NCI-H1436 (cell line): ENCODE measurements at places on chromosomes 16 and 17.

- DNase-seq: no peak
Measured at GRCh38 chr17:51617986-51618385, 357.6 kb downstream of the UTP18 start.

GRCh38 chr17:72430611-72431432 lies 310.0 kb downstream of the SOX9 start:
- DNase-seq: no peak

DNA sequence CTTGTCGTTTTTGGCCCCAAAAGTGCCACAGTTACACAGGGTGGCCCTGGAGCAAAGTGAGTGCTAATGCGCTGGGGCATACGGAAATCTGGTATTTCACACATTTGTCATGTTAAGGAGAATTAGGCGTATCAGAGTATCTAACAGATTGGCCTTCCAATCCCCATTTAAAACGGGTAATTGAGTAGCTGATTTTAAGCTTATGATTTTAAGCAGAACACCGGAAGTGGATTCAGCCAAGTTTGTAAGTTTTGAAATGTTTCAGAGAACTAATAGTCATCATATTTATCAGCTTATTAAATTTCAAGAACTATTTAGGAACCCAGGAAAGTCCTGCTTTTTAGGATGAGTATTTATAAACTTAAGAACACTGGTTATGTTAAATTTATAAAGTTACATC lies 19.5 kb downstream of the LRRC75A start:
- no peak for DNase-seq

DNA sequence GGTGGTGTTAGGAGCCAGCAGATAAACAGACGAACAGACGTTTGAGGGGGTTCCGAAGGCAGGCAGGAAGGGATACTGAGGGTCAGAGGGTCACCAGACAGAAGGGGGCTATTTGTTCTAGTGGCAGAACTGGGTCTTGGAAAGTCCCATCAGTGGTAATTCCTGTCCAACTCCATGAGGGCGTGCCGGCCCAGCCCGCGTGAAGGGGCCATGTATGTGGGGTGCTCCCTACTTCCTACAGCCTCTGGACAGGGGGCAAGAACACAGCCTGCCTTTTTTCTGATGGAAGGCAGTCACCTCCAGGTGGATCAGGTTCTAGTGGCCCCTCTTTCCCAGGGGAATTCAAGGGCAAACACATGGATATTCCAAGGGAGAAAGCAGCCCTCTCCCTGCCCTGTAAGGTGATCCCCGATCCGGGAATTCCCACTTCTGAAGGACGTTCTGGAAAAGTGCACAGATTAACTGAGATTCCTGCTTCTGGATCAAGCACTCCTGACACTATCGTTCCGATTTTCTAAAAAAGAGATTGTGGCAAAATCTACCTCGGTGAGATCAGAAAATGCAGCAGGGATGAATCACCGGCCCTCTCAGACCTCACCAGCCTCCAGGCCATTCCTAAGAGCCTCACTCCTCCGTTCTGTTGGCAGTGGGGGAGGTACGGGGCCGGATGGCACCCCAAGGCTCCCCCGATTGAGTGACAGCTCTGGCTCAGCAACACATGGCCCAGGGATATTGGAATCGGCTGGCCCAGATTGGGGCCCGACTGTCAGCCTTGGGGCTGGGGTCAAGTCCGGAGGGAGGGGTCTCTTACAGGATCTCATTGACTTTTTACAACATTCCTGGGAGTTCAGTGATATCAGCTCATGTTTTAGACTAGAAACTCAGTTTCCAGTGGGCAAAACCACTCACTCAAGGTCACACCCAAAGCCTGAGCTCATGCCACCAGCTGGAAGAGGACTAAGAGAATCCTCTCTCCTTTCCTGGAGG lies 12.4 kb downstream of the STX1B start:
- DNase-seq: no peak

- no peak for DNase-seq
Measured at GRCh38 chr16:81505011-81505661, 60.5 kb downstream of the CMIP start.

GRCh38 chr16:28974007-28974436 lies 556 bp upstream of the SPNS1 start:
- DNase-seq: peak; percentile 29

DNA sequence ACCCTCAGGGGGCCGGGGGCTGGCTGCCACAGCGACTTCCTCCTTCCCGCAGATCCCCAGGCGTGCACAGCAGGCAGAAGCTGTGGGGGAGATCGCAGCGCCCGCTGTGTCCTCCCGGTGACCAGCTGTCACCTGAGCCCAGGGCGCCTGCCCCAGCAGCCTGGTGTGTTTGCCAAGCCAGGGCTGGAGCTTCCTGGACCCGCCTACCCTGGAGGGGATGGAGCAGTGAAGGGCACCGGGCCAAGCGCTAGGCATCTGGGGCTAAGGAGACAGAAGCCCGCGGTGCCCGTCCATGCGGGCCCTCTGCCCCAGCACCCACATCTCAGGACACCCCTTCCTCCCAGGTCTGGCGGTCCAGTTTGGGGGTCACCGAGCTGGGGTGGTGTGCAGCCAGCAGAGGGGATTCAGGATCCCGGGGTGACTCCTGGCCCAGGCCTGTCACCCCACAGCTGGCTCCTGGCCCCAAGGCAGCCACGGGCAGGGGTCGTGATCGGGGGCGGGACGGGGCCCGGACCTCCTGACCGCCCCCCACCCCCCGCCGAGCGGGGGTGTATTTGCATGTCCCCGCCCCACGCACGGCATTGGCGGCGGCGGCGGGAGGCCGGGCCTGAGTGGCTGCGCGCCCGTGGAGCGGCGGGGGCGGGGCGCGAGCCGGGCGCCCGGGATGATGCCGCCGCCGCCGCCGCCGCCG lies at the start of gene RAB26:
Gene RAB26 (plus strand): TSS at position 645 of the 691 bp plus-strand sequence. CDS start 159 bp downstream, outside the sequence.
- peak; percentile 59 for DNase-seq

- no peak for DNase-seq
Measured at GRCh38 chr16:31400191-31400590, 7.1 kb downstream of the ITGAD start.

DNA sequence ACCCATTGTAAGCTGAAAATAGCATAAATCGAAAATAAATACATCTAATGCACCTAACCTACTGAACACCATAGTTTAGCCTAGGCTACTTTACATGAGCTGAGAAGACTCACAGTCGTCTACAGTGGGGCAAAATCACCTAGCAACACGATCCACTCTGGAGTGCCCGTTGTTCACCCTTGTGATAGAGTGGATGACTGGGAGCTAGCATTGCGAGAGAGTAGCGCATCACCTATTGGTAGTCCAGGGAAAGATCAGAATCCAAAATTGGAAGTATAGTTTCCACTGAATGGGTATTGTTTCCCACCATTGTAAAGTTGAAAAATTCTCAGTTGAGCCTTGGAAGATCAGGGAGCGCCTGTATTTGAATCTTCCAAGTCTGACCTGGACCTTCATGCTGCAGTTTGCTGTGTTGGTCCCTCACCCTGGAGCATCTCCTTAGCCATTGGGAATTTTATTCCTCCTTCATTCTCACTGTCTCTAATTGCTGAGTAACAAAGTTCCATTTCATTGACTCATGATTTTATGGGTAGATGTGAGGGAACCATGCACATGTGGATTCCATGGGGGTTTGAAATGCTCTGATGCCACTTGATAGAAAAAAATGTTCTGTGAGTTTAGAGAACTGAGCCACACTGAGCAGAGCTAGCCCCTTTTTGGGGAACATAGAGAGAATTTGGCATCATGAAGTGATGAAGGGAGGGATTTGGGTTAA lies 19.6 kb downstream of the AKAP1 start:
- DNase-seq: no peak

GRCh38 chr16:88401604-88402246 lies 19.0 kb downstream of the ZNF469 start:
- DNase-seq: no peak
